NCI-H187 treated with DMSO at 0.1 percent for 48 hours (cell line): ENCODE measurements at places on chromosomes 4 and X.

GRCh38 chrX:24260842-24261550, 52.9 kb downstream of the SUPT20HL2 start:
- DNase-seq = no peak

- DNase-seq = no peak
Observed at GRCh38 chr4:177879851-177880250, 437.6 kb upstream of the AGA start.

DNA sequence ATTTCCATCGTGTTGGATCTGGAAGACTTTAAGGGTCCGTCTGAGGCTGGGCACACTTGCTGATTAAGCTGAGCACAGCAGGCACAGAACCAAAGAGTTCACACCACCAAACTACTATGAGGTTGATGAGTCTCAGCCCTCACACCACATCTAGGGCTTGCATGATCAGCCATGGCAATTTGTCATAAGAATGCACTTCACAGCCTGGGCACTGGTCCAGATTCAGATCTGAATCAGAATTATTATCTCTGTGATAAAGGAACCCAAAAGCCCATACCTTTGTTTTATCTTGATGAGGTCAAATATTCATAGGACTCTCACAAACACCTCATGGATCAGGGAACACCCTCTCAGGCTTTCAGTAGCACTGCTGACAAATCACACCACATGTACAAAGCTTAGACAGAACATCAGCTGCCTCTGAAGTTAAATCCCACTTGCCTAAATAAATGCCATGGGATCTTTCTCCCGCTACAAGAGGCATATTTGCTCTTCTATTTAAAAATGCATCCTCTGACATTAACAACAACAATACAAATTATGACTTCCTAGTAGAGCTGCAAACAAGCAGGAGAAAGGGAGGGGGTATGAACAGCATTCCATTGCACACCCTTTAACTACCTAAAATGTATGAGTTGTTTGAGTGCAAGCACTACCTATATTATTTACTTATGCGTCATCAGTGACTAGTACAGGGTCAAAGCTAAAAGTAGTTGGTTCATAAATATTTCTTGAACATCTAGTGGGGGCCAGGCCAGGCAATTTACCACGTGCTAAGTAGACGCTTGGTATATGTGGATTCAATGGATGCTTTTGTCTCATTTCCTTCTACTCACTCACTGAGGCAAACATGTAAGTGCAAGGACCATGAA, 186.3 kb upstream of the FGF13 start:
- DNase-seq = no peak

DNA sequence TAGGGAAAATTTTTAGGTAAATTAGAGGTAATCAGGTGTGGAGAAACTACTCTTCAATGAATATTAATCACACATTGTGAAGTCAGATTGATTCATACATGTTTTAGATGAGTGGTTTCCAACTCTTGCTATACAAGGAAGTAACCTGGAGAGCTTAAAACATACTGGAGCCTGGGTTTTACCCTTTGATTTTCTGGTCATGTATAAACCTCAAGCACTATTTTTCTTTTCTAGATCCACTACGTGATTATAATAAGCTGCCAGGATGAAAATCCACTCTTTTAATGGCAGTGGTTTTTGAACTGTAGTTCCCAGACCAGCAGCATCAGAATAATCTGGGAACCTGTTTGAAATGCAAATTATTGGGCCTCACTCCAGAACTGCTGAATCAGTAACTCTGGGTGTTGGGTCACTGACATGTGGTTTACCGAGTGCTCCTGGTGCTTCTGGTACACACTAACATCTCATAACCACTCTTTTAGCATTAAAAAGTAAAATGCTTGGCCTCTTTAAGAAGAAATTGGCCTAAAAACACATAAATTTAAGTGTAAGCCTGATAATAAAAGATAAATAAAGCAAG, 63.4 kb downstream of the DCAF12L1 start:
- no peak for DNase-seq

DNA sequence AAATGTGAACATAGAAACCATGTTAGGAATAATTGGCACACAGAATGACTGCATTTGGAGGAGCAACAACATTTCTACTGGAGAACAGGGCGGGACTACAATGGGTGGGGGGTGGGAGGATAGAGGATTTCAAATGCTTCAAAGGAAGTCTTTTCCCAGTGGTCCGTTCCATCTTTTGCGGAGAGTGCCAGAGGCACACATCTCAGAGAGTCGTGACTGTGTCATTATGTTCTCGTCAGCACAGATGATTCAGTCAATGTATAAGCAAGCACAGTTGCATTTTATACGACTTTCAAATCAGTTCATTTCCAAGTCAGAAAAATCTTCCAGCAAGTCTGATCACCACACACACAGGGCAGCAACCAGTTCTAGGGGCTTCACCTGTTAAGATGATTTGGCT, 22.7 kb upstream of the GPR50 start:
- DNase-seq = no peak
